Spinal cord (tissue), 10 donors: ENCODE measurements at places on chromosomes 16 and 17.

DNA sequence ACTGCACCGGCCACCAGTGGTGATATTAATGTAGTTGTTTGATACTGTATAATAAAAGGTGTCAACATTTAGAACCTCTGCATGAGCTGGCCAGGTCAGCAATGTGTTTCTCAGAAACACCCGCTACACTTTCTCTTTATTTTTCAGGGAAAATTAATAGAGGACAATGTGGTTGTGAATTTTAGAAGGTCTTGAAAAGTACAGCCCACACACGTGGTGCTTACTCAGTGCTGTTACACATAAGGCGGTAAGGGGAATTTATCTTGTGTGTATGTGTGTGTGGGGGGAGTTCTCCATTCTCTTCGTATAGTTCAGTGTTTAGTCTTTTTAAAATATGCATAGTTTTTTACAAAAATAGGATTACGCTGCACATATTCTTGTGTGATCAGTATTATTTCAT lies 4.4 kb upstream of the ZFP1 start:
- no peaks in the 10 kb centered on the region for H3K4me1 ChIP-seq
- H3K36me3 ChIP-seq, result no peaks in the 10 kb centered on the region
- DNase-seq, result no peak
- H3K4me3 ChIP-seq, result no peak overlapping the region

DNA sequence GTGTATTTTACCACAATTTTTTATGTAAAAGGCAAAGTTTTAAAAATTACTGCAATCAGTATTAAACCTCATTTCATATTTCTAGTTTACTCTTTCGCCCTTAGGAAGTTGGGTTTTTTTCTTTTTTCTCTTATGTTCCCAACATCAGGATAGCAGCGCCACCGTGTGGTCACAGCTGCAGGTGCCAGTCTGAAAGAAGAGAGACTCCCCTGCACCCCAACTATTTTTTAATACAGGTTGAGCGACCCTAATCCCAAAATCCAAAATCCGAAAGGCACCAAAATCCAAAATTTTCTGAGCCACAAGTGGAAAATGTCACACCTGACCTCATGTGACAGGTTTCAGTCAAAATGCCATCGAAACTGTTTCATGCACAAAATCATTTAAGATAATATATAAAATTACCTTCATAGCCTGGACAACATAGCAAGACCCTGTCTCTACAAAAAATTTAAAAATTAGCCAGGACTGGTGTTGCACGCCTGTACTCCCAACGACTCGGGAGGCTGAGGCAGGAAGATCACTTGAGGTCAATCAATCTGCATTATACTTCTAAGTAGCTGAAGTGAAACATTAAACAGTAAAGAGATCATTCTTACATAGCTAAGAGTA lies 21.8 kb upstream of the ASGR2 start:
- no peaks in the 10 kb centered on the region for H3K36me3 ChIP-seq
- H3K4me3 ChIP-seq, result no peak overlapping the region
- peaks cover 22% of the 10 kb centered on the region for H3K4me1 ChIP-seq
- peaks cover 14% of the 10 kb centered on the region for H3K27me3 ChIP-seq
- no peak overlapping the region for H3K27ac ChIP-seq
- peak; percentile 59 for DNase-seq

DNA sequence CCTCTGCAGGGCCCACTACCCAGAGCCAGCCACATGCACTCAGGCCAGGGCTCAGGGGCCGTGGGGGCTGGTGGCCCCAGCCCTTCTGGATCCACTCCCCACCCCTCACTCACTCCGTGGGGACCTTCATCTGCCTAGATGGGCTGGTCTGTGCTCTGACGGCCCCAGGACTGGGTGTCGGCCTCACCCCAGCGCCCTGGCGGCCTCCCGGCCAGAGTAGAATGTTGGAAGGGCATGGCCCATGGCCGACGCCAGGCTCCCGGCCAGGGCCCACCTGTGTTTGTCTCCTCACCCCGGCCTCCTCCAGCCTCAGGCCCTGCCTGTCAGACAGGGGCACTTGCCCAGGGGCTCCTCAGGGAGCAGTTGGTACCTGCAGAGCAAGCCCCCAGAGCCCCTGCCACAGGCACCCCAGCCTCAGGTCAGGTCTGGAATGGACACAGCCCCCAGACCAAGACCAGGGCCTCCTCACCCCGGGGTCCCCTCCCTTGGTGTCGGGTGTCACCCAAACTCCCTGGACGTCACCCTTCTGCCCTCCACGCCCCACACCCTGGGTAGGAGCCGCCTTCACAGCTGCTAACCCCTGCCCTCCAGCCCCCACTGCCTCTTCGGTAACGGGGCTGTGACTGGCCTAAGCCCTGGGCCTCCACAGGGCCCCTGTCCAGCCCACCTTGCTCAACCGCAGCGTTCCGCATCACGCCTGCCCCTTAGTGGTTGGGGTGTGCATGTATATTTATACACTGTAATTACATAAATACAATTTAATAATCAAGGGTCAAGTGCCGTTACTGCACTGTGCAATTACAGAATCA lies 3.0 kb upstream of the CDH15 start:
- no peak for DNase-seq
- peaks cover 62% of the 10 kb centered on the region for H3K4me1 ChIP-seq
- H3K36me3 ChIP-seq, result peaks cover 2% of the 10 kb centered on the region
- no peak overlapping the region for H3K4me3 ChIP-seq
- H3K27me3 ChIP-seq, result peaks cover 12% of the 10 kb centered on the region
- H3K27ac ChIP-seq, result no peak overlapping the region

DNA sequence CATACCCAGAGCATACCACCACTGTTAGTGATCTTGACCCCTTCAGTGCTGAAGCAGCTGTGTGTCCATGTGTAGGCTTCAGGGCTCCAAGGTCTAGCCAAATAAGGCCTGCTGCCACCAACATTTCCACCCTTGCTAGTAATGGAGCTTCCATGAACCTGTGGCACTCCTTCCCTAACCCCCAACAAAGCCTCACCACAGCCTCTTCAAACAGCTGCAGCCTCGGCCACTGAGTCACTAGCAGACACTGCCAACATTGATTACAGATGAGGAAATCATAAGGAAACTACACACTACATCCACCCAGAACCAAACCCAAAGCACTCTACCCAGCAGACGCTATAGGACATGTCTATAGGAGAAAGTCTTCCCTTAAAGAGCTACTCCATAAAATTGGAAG lies 610.7 kb downstream of the KCNJ2 start:
- DNase-seq, result no peak
- H3K36me3 ChIP-seq, result no peaks in the 10 kb centered on the region
- H3K27me3 ChIP-seq, result no peaks in the 10 kb centered on the region
- no peaks in the 10 kb centered on the region for H3K4me1 ChIP-seq

GRCh38 chr16:19690196-19690595 lies 27.8 kb downstream of the KNOP1 start:
- no peak for DNase-seq
- H3K4me3 ChIP-seq, result no peak overlapping the region
- H3K36me3 ChIP-seq, result peaks cover 50% of the 10 kb centered on the region
- no peaks in the 10 kb centered on the region for H3K27me3 ChIP-seq

- H3K4me3 ChIP-seq, result no peak overlapping the region
- no peak overlapping the region for H3K27ac ChIP-seq
- peaks cover 64% of the 10 kb centered on the region for H3K36me3 ChIP-seq
- H3K27me3 ChIP-seq, result no peaks in the 10 kb centered on the region
- peaks cover 34% of the 10 kb centered on the region for H3K4me1 ChIP-seq
- no peak for DNase-seq
These were observed 16.1 kb downstream of the MRM3 start for GRCh38 chr17:798246-798645.

DNA sequence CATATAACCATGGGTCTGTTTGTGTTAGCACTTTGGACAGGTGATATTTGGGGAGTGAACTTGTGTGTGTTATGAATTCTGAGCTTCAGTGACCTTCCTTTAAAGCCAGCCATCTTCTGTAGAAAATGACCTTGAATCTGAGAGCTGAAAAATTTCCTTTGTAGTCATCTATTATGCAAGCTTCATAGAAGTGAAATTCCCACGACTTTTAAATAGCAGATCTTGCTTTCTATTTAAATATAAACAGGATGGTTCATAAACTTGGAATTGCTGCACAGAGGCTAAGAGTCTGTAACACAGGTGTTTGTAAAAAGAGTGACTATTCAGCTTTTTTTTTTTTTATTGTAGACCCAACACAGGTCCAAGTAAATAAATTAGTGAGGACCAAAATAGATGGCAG lies 85.5 kb downstream of the MARCHF10 start:
- H3K27me3 ChIP-seq, result no peaks in the 10 kb centered on the region
- peaks cover 6% of the 10 kb centered on the region for H3K4me1 ChIP-seq
- H3K4me3 ChIP-seq, result no peak overlapping the region
- H3K27ac ChIP-seq, result no peak overlapping the region

- H3K27me3 ChIP-seq, result no peaks in the 10 kb centered on the region
- no peak for DNase-seq
- H3K4me3 ChIP-seq, result no peak overlapping the region
- no peak overlapping the region for H3K27ac ChIP-seq
- no peaks in the 10 kb centered on the region for H3K4me1 ChIP-seq
- no peaks in the 10 kb centered on the region for H3K36me3 ChIP-seq
These were observed 7.0 kb upstream of the SLFN5 start for GRCh38 chr17:35235917-35236316.

DNA sequence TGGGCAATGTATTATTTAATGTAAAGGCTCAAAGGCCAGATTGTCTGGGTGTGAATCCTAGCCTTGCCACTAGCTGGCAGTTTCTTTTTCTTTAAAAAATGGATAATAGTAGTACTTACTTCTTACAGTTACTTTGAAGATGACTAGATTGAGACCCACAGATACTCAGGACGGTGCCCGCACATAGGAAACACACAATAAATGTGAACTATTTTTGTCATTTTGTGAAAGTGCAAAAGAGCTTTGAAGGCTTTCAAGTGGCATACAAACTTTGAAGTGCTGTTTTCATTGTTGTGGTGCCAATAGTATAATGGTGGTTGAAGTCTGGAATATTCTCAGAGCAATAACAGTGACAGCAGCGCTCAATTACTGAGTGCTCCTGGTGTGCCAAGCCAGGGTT lies 63.6 kb downstream of the OTOA start:
- H3K27me3 ChIP-seq, result no peaks in the 10 kb centered on the region
- no peak for DNase-seq
- no peaks in the 10 kb centered on the region for H3K36me3 ChIP-seq
- no peak overlapping the region for H3K27ac ChIP-seq
- H3K4me3 ChIP-seq, result no peak overlapping the region

DNA sequence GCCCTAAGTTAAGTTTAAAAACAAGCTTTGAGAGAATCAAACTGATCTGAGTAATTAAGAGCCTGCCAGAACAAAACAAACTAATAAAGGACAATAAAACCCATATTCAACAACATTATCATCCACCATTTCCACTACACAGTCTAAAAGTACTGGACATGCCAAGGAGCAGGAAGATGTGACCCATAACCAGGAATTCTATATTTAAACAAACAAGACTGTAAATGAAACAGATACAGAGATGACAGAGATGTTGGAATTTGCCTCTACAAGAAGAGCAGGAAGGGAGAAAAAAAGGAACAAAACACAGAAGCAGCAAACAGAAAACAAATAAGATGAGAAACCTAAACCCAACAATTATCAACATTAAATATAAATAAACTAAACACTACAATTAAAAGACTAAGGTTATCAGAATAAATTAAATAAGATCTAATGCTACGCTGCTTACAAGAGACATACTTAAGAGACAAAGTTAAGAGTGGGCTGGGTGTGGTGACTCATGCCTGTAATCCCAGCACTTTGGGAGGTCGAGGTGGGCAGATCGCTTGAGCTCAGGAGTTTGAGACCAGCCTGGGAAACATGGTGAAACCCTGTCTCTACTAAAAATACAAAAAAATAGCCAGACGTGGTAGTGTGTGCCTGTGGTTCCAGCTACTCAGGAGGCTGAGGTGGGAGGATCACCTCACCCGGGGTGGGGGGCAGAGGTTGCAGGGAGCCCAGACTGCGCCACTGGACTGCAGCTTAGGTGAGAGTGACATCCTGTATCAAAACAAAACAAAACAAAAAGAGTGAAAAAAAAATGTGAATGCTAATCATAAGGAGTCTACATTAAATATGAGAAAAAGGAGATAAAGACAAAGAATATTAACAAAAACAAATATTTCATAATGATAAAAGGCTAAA lies 50.6 kb downstream of the CREBBP start:
- H3K36me3 ChIP-seq, result peaks cover 5% of the 10 kb centered on the region
- no peak overlapping the region for H3K27ac ChIP-seq
- no peaks in the 10 kb centered on the region for H3K27me3 ChIP-seq
- H3K4me3 ChIP-seq, result no peak overlapping the region

DNA sequence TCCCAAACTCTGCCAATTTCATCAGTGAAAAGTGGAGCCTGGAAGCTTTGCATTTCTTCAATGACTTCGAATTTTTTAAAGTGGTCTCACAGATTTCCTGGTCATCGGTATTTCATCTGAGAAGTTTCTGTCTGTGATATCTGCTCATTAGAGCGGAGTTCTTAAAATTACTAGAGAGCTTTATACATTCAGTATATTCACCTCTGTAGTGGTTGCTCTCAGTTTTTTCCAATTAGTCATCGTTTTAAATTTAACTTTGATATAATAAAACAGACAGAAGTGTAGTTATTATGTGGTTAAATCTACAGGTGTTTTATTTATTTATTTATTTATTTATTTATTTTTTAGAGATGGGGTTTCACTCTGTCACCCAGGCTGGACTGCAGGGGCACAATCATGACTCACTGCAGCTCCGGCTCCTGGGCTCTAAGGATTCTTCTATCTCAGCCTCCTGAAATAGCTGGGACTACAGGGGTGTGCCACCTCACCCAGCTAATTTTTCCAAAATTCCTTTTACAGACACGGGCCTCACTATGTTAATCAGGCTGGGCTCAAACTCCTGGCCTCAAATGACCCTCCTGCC lies 16.0 kb downstream of the ARHGAP17 start:
- no peaks in the 10 kb centered on the region for H3K4me1 ChIP-seq
- no peaks in the 10 kb centered on the region for H3K27me3 ChIP-seq
- no peak overlapping the region for H3K4me3 ChIP-seq
- no peak overlapping the region for H3K27ac ChIP-seq
- DNase-seq, result no peak

DNA sequence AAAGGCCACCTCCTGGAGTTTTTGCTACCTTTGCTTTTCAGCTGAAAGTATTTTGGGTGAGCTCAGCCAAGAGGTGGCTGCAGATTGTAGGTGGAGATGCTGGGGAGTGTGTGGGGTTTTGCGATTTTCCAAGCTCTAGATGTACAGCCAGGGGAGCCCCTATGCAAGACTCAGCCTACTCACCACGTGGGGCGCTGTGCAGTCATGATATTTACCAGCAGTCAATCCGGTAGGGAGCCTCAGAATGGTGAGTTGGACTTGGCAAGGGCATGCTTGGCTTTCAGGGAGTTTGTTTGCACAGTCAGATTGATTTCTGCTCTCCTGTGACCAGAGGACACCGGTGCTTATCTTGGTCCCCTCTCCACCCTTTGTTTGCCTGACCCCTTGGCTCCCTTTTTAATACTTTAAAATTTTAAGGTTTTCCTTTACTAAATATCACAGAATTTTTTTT lies 175.3 kb downstream of the UTP18 start:
- no peak overlapping the region for H3K4me3 ChIP-seq
- H3K27me3 ChIP-seq, result no peaks in the 10 kb centered on the region
- peak; percentile 55 for DNase-seq
- H3K36me3 ChIP-seq, result no peaks in the 10 kb centered on the region
- H3K27ac ChIP-seq, result no peak overlapping the region

- no peak overlapping the region for H3K27ac ChIP-seq
- no peaks in the 10 kb centered on the region for H3K36me3 ChIP-seq
- H3K4me3 ChIP-seq, result no peak overlapping the region
- no peaks in the 10 kb centered on the region for H3K4me1 ChIP-seq
- no peak for DNase-seq
These were observed 34.7 kb upstream of the KCNJ16 start for GRCh38 chr17:70040336-70040735.

GRCh38 chr16:56530872-56531271 lies 11.0 kb upstream of the BBS2 start:
- no peak overlapping the region for H3K4me3 ChIP-seq
- H3K4me1 ChIP-seq, result no peaks in the 10 kb centered on the region
- no peaks in the 10 kb centered on the region for H3K27me3 ChIP-seq
- DNase-seq, result no peak
